ENCODE measurements at places on chromosomes 13 and 19.
A peak's percentile ranks its signal among the peaks of the same experiment; 100 is the strongest.

DNA sequence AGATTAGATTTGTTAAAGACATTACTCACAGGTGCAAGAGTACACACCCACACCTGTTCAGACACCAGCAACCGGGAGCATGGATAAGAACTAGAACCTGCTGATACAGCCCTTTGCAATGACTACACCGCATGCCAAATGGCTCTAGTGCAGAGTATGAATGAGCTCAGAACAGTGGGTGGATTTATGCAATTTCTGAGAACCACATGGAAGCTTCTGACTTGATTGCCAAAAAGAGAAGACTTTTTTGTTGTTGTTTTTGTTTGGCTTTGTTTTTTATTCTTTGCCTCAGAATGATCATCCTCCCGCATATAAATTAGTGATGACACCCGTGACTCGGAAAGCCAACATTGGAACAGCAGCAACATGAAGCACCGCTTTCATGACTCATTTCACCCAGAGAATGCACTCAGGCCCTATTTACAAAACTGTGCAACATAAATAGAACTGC is 77.4 kb upstream of the LRCH1 start:
- no peak for DNase-seq

- no peak for DNase-seq
Observed at GRCh38 chr13:46041419-46041839, 11.1 kb downstream of the ZC3H13 start.

DNA sequence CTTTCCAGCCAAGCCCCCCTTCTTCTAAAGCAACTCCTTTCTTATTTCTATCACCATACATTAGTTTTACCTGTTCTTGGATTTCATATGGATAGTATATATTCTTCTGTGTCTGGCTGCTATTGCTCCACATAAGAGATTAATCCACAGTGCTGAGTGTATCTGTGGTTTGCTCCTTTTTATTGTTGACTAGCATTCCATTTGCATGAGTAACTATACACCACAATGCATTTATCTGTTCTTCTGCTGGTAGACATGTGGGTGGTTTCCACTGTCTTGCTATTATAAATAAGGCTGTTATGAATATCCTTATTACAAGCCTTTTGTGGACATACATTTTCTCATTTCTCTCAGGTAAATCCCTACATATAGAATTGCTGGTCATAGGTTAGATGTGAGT is 138.2 kb downstream of the SLC7A1 start:
- peak; percentile 63 for DNase-seq

GRCh38 chr13:106103779-106104178 is 431.7 kb downstream of the EFNB2 start:
- no peak for DNase-seq

DNA sequence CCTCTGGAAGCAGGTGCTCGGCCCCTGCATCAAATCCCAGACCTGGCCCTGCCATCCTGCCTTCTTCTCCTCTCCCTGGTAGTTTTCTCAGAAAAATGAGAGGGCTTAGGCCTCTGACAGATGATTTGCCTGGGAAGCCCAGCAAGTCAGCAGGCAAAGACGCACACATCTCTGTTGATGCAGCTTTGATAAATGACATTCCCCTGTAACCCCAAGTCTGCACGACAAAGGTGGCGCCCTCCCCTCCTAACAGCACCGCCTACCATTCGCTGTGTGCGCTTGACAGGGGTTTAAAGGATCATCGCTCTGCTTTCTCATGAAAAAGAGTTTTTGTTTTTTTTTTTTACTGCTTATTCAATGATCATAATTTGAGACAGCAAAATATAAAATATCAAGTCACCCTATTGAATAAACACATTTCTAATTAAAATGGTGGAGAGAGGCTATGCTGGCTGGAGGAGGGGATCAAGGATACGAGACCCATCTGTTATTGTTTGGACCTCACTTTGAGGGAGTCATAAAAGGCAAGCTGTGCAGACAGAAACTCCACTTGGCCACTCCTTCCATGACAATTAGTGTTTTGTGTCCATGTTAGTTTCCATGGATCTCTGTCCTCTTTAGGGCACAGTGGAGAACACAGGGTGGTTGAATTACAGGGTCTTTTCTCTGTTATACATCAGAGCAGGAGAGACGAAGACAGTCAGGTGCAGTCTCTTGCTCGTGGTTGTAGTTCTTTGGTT is 126.1 kb downstream of the FGF9 start:
- DNase-seq: no peak

GRCh38 chr19:45514376-45515051 is 7.2 kb downstream of the VASP start:
- DNase-seq: no peak

- no peak for DNase-seq
Observed at GRCh38 chr13:41763782-41764181, 197.1 kb downstream of the VWA8 start.

- no peak for DNase-seq
Observed at GRCh38 chr19:46892252-46893179, 31.7 kb downstream of the ARHGAP35 start.

- DNase-seq: no peak
Observed at GRCh38 chr19:3712663-3713611, 4.8 kb downstream of the TJP3 start.

- DNase-seq: no peak
Observed at GRCh38 chr13:113360446-113360845, 3.5 kb downstream of the GRTP1 start.

DNA sequence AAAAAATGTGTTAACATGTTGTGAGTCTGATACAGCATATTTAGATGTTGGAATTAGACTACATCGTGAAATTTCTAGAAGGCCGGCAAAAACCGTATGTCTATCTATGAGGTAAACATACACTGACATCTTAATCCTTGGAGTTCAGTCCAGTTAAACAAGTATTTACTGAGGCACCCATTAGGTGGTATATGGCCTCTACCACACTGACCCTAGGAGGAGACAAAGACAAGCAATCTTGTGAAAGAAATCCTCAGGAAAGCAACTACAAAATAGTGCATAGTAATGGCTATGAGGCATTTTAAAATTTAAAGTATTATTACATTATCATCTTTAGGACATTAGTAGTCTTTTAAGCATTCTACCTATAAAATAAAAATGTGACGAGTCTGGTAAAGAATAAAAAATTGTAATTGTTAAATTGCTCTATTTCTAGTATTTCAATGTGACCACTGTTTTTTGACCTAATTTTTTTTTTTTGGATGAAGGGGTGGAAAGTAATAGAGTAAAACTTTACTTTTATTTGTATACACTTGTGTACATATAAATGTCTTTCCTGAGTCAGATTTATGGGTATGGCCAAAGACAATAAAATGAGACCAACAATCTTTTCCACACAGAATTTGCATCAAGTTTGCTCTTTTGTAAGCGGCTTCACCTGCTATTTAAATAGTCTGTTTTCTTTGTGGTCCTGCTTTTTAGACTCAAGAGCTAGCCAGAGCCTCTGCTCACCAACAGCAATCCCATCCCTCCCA is 50.5 kb downstream of the KATNAL1 start:
- no peak for DNase-seq

DNA sequence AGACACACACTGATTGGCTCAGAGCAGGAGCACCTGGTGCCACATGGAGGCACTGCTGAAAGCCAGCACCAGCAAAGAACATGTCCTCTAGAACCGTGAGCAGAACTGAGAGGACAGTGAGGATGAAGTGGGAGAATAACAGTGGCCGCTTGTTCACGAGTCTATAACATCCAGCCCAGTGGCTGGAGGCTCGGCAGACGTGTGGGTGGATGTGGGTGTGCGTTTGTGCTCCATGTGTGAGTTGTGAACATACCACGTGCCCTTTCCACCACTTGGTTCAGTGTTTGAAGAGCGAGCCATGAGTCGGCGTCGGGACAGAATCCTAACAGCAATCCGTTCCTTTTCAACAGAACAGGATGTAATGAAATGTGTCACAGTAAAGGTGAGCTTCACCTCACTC is 113.0 kb downstream of the SOX1 start:
- DNase-seq: no peak

DNA sequence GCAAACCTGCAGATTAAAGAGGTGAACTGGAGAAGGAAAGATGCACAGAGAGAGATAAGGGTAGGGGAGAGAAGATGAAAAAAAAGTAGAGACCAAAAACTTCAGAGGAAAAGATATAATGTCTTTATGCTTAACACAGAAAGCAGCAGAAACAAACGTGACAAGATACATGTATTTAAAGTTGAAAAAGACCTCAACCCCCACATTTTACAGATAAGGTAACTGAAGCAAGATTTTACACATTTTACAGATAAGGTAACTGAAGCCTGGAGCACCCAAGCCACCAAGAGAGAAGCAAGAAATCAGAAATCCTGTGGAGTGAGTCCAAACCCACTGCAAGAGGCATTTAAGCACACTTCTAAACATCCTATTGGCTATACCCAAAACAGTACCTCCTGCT is 185.3 kb downstream of the TBC1D4 start:
- DNase-seq: no peak

DNA sequence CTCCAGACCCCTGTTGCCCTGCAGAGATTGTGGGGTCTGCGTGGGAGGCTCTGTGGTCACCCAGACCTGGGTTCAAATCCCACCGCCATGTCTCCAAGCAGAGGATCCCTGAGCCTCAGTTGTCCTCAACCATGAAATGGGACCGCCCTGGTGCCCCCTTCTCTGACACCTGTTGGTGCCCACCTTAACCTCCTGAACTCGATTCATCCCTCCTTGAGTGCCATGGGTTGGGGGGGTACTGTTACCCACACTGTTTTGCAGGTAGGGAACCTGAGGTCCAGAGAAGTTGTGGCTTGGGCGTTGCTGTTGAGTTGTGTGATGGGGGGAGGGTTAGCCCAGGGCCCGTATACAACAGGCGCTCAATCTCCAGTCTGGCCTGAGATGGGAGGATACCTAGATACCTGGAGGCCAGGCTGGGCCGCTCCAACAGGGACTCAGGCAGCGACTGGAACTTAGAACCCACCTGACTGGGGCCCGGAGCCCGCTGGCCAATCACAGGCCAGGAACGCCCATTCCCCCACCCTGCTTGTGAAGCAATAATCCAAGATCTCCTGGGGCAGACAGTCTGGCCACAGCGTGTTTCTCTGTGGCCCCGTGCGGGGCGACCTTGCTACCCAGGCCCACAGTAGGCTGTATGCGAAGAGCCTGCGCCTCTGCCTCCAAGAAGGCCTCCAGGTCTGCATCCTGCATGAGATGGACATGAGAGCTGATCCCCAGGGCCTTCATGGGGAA is 2.8 kb downstream of the ARID3A start:
- DNase-seq: no peak

- DNase-seq: no peak
Observed at GRCh38 chr13:83621765-83622421, 260.4 kb downstream of the SLITRK1 start.

DNA sequence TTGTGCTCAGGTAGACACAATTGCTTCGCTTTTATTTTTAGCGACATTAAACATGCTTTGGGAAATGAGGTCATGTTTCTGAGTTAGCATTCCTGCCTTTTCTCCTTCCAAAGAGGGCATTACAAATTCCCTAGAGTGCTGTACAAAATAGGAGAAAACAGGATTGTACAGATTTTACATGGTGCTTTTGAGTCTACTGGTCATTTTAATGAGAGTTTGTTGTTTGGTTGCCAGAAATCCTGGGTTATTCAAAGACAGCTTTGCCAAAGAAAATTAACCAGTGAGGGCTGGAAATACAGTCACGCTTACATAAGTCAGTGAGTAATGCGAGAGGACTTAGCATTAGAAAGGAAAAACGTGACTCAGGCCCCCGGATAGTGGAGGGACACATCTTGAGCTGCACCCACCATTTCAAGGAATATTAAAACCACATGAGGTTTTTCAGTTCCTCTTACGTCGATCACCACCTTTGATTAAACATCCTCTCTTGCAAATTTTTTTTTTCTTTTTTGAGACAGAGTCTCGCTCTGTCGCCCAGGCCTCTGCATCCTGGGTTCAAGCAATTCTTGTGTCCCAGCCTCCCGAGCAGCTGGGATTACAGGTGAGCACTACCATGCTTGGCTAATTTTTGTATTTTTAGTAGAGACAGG is 55.4 kb downstream of the SACS start:
- peak; percentile 98 for DNase-seq

GRCh38 chr19:10935371-10936059 is 6.9 kb downstream of the TIMM29 start:
- DNase-seq: no peak

DNA sequence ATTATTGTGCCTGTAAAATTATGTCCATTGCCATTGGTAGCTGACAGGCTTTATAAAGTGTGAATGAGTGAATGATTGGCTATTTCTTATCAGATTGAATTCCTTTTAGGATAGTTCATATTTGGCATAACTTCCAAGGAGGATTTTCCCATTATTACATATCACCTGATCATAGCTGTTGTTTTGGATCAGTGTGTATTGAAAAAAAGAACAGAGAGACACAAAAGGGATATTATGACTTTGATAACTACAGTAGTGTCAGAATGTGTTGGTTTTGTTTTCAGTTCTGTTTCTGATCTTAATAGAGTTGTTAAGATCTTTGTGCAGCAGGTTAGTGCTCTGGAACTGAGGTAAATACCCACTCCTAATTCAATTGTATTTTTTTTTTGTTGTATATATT is 103.8 kb downstream of the LRCH1 start:
- no peak for DNase-seq

DNA sequence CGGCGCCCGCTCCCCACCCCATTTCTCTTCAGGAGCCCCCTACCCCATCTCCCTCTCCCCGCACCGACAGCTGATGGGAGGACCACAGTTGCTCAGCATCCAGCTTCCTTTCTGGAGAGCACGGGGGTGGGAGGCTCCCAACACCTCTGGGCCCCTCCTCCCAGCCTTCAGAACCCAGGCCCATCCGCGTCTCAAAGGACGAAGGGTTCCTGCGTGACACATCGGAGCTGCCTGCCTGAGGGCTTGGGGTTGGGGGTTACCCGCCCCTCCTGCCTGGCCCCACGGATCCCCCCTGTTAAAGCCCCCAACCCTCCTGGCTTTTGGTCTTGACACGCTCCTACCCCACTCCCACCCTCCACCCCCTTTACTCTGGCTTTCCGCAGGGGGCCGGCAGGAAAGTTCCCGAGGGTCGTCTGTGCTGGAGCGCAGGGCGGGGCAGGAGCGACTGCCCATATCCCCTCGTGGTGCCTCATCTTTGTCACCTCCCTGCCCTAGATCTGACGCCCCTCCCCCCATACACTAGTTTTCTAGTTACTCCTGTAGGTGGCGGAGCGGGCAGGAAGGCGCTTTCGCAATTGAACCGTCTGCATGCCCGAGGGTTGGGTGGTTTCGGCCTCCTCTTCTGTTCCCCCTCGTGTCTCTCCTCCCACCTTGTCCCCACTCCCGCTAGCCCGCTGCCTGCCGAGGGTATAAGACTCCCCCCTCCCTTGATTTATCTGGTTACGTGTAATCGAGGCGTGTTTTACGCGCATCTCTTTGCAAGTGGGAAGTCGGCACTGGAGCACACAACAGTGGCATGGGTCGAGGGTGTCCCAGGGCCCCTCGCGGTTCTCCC is 924 bp downstream of the TRAPPC5 start:
- peak; percentile 12 for DNase-seq

GRCh38 chr19:3649888-3650287 is 23.3 kb upstream of the CACTIN start:
- DNase-seq: no peak

DNA sequence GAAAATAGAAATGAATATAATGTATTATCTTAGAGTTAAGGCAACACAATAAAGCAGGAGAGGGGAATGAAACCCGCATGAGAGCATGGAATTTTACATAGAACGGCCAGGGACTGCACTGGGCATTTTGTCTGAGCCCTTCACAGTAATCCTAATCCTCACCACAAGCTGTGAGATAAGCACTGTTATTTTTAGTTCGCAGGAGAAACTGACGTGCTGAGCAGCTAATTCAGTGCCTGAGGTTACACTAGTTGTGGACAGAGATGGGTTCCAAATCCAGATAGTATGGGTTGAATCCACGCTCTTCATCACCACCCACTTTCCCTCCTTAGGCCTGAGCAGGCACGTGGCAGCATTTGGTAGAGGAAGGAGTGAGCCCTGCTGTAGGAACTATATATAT is 24.8 kb upstream of the ZNF527 start:
- no peak for DNase-seq

- DNase-seq: no peak
Observed at GRCh38 chr19:20171285-20171684, 4.3 kb downstream of the ZNF486 start.

Data from AG04449 (cell line).